Stimulated activated CD4-positive, alpha-beta T cell treated with anti-CD3 and anti-CD28 coated beads, Interleukin-12 subunit alpha, Interleukin-12 subunit beta, amount 100 ng/mL, for 48 hours (primary cell): ENCODE measurements at places on chromosomes 4 and X.

GRCh38 chr4:52852711-52853110, 9.4 kb upstream of the RASL11B start:
- no peak for DNase-seq

DNA sequence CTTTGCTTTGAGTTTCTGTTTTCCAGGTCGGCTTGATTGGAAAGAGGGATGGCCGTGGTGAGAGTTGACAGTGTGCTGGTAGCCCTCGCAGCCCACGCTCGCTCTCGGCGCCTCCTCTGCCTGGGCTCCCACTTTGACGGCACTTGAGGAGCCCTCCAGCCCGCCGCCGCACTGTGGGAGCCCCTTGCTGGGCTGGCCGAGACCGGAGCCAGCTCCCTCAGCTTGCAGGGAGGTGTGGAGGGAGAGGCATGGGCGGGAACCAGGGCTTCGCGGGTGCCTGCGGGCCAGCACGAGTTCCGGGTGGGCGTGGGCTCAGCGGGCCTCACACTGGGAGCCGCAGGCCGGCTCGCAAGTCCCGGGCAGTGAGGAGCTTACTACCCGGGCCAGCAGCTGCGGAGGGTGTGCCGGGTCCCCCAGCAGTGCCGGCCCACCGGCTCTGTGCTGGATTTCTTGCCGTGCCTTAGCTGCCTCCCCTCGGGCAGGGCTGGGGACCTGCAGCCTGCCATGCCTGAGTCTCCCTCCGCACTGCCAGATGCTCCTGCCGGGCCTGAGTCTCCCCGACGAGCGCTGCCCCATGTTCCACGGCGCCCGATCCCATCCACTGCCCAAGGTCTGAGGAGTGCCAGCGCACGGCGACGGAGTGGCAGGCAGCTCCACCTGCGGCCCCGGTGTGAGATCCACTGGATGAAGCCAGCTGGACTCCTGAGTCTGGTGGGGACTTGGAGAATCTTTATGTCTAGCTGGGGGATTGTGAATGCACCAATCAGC, 166.4 kb upstream of the FAT1 start:
- no peak for DNase-seq

- DNase-seq: no peak
Observed at GRCh38 chr4:26741491-26741871, 119.2 kb upstream of the STIM2 start.

DNA sequence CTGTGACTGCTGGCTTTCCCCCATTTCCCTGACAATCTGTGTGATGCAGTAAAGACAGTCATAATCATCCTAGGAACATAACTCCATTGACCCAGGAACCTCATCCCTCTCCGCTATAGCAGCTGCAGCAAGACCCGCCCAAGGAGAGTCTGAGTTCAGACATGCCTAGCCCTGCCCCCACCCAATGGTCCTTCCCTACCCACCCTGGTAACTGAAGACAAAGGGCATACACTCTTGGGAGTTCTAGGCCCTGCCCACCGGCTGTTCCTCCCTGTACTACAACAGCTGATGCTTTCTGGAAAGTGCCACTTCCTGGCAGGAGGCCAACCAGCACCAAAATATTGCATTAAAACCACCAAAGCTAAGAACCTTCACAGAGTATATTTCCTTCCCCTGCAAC, 1035.6 kb downstream of the C4orf33 start:
- DNase-seq: no peak

- no peak for DNase-seq
Observed at GRCh38 chr4:108361446-108361820, 192.7 kb upstream of the LEF1 start.

DNA sequence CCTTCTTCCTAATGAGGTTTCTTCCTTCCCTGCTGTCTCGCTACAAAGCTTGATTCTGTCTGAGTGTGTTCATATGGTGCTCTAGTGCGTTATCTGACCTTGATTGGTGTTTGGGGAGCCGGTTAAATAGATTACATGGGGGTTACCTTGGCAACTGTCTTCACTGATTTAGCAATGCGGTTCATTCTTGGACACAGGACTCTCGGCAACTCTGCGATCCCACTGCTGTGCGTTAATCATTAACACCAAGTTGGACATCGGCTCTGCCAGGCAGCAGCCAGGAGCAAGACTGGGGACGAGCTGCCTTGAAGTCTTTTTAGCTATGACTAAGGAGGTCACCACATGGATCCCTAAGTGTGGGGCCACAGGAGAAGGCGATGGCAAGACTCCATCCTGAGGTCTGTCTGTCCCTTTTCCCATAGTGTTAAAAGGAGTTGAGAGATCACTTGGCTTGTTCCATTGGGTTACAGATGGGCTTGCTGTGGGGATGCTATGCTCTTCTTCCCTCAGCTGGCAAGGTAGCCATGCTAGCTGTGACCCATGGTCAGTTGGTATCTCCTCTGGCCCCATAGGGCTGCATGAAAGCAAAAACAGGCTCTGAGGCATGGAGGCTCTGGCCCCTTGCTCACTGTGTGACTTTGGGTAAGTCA, 93.4 kb upstream of the MAMLD1 start:
- no peak for DNase-seq

- DNase-seq: no peak
Observed at GRCh38 chr4:183843248-183843671, 61.8 kb upstream of the STOX2 start.

DNA sequence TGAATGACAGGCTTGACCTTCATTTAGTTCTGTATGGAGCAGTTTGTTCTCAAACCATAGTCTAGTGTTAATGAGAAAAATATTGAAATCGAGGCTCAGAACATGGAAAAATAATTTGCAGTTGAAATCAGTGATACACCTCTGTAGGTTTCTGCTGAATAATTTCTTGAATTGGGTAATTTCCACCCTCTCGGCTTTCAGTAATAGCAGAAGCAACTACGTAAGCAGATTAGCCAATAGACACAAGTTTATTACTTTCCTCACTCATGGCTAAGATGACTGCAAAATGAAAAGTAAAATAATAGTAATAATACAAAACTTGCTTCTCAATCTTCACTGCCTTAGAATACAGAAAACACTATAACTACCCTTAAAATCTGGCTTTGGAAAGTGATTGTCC, 46.0 kb downstream of the USP38 start:
- DNase-seq: no peak

- DNase-seq: no peak
Observed at GRCh38 chrX:252957-253291, 28.3 kb upstream of the PLCXD1 start.

GRCh38 chr4:113049421-113050370, at the start of gene ANK2:
Gene ANK2, plus strand, starts transcription at chr4:113049653. Its CDS starts 76 bp downstream, at chr4:113049729.
- DNase-seq: no peak

DNA sequence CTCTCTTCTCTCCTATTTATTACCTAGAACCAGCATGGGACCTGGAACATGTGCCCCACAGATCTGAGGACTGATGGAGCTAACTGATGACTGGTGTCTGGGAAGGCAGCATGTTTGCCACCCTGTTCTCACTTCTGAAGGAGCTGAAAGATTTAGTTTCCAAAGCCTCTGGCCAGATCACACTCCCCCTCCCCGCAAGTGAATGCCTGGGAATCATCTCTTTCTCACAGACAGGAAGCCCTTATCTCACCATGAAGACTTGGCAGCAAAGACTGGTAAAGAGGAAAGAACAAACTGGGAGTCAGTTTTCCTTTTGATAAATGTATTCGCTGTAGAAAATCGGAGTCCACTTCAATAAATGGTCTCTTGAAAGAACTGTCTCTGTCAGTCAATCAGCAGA, 21.0 kb upstream of the PCYT1B start:
- no peak for DNase-seq

GRCh38 chr4:102091656-102092055, 253.6 kb downstream of the SLC39A8 start:
- no peak for DNase-seq

GRCh38 chr4:6549890-6550620, 24.9 kb upstream of the MAN2B2 start:
- no peak for DNase-seq

- DNase-seq: no peak
Observed at GRCh38 chr4:158999166-158999682, 103.7 kb upstream of the RAPGEF2 start.

DNA sequence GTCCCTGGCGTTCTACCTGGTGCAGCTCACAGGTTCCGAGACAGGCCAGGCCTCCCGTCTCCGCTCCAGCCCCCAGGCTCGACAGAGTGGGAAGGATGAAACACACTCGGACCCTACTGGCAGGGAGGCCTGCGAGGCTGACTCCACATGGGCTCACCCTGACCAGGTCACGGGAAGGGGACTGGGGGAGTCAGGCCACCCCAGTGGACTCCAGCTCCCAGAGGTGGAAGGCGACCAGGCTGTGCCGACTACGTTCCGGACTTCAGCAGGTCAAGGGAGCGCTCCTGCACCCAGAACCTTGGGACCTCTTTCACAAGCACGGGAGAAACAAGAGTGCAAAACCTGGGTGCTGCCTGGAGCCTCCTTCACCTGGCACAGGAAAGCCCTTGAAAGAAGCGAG, 4.6 kb upstream of the IRAK1 start:
- no peak for DNase-seq

- DNase-seq: no peak
Observed at GRCh38 chr4:40842725-40843423, 93.1 kb downstream of the NSUN7 start.

GRCh38 chr4:26028133-26028792, 114.2 kb downstream of the SMIM20 start:
- no peak for DNase-seq

DNA sequence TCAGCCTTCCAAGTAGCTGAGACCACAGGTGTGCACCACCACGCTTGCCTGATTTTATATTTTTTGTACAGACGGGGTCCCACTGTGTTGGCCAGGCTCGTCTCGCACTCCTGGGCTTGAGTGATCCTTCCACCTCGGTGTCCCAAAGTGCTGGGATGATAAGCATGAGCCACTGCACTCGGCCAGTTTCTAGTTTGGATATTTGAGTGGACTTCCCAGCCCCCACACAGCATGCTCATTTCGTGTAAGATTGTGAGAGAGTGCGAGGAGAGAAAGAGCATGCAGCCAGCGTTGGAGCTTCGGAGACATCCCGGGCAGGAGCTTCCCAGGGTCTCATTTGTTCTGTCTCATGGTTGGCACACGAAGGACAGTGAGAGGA, 31.8 kb downstream of the ARSD start:
- no peak for DNase-seq

- DNase-seq: no peak
Observed at GRCh38 chr4:40789031-40789430, 39.3 kb downstream of the NSUN7 start.

GRCh38 chrX:13793897-13794296, 23.0 kb downstream of the GPM6B start:
- no peak for DNase-seq

- no peak for DNase-seq
Observed at GRCh38 chrX:152656087-152656486, 18.4 kb downstream of the GABRQ start.

- no peak for DNase-seq
Observed at GRCh38 chr4:22324422-22324821, 191.4 kb downstream of the ADGRA3 start.

- DNase-seq: no peak
Observed at GRCh38 chr4:138961664-138962063, 53.9 kb upstream of the NOCT start.

DNA sequence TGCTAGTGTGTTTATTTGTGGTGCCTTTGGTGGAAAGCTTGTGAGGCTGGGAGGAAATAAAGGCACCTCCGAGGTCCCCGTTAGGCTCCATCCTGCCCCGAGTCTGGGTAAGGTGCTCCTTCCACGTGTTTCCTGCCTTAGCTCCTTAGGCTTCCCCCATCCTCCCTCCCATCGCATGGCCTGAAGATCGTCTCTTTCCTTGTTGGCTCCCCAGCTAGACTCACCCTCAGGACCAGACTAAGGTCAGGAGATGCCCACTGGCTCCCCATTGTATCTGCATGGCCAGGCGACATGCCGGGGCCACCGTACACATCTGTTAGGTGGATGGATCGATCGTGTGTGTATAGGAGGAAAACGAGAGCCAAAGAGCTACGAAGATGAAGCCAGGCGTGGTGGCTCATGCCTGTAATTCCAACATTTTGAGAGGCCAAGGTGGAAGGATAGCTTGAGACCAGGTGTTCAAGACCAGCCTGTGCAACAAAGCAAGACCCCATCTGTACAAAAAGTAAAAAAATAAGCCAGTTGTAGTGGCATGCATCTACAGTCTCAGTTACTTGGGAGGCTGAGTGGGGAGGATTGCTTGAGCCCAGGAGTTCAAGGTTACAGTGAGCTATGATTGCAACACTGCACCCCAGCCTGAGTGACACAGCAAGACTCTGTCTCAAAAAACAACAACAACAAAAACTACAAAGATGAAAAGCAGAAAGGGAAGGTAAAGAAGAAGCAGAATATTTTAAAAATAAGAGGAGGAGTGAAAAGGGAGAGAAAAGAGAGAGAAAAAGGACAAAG, 53.7 kb downstream of the SEPSECS start:
- no peak for DNase-seq

DNA sequence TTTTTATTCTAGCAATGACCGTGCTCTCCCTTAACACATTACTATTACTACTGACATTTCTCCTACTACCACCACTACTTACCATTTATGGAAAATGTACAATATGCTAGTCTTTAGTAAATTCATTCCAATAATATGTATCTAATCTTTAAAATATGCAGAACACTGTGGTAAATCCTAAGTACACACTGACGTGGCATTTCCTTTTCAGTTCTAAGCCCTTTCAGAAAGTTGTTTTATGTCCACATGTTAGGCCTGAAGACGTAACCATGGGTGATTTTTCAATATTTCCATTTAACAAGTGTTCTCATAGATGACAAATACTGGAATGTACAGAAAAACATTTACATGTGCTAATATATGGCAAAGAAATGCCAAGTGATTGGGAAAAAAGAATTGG, 268.6 kb upstream of the SLIT2 start:
- no peak for DNase-seq

- no peak for DNase-seq
Observed at GRCh38 chr4:129839687-129840086, 743.7 kb downstream of the C4orf33 start.

DNA sequence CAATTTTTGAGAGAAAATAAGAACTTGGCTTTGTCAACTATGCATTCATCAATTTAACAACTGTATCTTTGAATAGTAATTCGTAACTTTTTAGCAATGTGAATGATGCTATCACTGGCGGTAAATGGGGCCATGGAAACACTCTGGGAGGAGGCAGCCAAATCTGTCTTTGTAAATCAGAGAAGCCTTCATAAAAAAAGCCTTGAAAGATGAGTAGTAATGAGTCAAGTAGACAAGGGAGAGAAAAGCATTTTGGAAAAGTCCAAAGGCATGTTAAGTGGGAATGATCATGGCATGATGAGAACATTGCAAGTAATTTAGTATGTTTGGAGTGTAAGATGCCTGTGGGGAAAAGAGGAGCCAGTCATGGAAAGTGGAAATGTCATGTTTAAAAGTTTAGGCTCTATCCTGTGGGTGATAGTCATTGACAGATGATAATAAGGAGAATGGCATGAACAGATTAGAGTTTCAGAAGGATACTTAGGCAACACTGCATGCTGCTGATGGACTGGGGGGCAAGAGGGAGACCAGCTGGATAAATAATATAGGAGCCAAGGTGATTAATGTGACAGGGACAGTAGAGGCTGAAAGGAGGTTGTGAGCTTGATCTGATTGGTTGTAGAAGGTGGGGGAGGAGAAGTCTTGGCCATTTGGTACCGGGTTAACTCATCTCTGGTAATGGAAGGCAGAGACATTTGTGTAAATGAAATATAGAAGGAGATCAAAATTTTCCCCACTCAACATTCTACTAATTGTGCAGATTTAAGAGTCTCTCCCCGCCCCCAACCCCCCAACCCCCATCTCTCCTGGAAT, 16.3 kb downstream of the SPRY1 start:
- no peak for DNase-seq

- DNase-seq: no peak
Observed at GRCh38 chr4:10958226-10958856, 273.8 kb upstream of the CLNK start.

- DNase-seq: no peak
Observed at GRCh38 chr4:176308441-176308840, 11.3 kb upstream of the SPCS3 start.
